ENCODE measurements at places on chromosomes 5 and 9.

GRCh38 chr9:127644943-127645342 is 32.9 kb downstream of the STXBP1 start:
- no peak for DNase-seq

DNA sequence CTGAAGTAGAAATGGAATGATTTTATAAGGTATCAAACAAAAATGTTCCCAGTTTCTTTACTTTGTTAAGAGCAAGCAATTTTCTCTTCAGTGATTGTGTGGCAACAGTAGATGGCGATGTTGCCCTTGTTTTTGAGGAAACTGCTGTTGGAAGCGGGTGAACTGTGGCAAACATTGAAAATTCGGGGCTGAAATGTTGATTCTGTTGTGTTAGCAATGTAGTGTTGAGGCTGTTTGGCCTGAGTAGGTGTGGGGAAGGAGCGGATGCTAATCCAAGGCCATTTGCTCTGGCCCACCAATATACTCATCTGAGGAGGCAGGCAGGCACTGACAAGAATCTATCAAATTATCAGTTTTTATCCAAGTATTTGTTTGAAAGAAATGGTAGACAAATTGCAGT is 129.8 kb downstream of the SLC12A2 start:
- DNase-seq, result no peak

- no peak for DNase-seq
Observed at GRCh38 chr5:113117543-113118115, 141.0 kb downstream of the DCP2 start.

- DNase-seq, result no peak
Observed at GRCh38 chr9:121383715-121384114, 13.7 kb upstream of the STOM start.

DNA sequence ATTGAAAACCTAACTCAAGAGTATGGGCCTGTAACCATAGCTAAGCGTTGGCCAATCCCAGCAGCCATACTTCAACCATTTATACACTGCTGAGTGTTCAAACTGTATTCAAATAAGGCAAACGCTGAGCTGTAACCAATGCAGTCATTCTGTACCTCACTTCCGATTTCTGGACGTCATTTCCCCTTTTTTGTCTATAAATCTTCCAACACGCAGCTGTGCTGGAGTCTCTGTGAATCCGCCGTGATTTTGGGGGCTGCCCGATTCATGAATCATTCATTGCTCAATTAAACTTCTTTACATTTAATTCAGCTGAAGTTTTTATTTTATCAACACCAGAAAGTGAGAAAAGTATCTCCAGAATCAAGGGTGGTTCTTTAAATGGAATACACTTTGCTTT is 31.7 kb downstream of the MTX3 start:
- no peak for DNase-seq

DNA sequence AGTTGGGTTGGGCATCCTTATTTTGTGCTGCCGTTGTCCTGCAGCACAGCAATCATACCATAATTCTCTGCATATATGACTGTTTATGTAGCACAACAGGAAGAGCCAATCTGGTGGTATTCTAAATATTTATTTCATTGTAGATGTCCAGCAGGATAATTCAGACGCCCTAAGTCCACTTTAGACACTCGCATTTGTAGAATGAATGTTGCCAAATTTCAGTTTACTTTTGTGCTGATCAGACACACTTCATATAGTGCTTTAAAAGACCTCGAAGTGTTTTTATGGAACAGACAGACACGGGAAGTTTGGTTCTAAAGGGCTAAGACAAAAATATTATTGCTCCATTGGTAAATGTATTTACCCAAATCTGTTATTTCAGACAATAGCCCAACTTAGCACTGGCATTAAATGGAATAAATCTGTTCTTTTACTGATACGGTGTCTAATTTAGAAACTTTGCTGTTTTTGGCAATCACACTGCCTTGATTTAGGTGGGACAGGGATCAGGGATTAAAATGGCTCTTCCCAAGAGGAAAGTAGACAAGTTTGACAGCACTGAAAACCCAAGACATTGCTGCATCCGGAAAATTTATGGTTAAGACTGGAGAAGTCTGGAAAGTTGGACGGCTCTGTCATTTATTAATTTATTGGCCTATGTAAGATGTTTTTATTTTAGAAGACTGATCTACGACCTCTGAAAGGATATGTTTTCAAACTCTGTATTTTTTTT is 35.3 kb downstream of the PRDM6 start:
- DNase-seq, result no peak
